ENCODE measurements at places on chromosomes 3 and 15.

- no peak for DNase-seq
Measured at GRCh38 chr3:184696697-184697096, 15.2 kb downstream of the MAGEF1 start.

- DNase-seq = no peak
Measured at GRCh38 chr15:63396152-63396928, 14.7 kb upstream of the CA12 start.

DNA sequence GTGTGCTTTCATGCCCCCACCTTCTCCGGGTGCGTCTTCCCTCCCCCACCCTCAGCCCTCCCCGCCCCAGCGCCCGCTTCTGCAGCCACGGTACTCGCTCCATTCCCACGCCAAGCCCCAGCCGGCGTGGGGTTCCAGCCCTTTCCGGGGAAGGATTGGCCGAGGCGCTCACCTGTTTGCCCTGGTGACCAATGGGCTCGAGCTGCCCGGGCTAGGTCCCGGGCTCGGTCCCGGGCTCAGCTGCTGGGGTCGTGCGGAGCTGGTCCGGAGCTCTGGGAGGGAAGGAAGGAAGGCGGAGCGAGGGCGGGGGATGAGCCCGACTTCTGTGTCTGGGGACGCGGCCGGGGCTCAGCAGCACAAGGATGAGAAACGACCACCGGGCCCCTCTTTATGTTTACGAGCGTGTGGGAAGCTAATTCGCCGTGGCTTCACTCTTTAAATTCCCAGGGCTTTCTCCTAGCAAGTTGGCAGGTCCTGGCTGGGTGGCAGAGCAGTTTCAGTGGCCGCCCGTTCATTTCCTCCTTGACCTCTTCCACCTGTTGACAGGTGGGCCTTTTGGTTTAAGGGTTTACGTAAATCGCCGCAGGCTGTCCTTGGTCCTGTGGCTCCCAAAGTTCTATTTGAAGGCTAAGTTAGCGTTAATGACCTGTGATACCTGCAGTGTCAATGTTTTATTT lies at the start of gene IGSF10:
TSS of gene IGSF10 (minus strand) at position 288 of the 677 bp plus-strand sequence. CDS start 2,352 bp downstream, outside the sequence.
- DNase-seq = no peak

DNA sequence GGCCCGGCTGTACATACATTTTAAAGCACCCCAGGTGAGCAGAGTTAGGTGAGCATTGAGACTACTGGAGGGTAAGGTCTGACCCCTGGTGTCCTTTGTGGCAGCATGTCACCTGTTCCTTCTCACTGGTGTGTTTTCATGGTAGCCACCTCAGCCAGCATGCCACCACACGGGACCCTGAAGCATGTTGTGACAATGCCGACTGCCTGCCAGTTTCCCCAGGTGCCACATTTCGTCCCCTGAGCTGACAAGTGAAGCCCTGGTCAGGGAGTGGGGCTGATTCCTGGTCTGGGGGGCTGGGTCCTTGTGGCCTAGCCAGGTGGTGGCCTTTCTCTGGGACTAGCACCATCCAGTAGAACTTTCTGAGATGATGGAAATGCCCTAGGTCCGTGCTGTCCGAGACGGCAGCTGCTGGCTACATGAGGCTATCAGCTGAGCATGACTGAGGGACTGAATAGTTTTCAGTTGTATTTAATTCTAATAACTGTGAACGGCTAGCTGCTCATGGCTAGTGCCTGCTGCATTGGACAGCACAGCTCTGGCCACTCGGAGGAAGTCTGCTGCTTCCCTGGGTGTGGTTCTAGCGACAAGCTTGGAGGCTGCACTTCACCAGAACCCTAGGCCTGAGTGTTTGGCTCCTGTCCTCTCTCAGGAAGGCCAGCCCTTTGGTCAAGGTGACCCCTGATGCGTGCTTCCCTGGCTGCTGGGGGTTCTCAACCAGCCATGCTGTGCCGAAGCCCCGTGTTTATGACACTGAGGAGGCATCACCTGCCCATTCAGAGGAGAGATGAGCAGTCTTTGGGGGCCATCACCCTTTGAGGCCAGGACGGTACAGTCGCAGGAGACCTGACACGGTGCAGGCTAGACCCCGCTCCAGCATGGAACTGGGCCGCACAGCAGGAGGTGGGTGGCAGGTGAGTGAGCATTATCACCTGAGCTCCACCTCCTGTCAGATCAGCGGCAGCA lies 3.9 kb downstream of the C3orf22 start:
- DNase-seq = no peak

- no peak for DNase-seq
Measured at GRCh38 chr3:121883507-121883906, 10.7 kb upstream of the SLC15A2 start.
